Activated CD4-positive, alpha-beta T cell treated with anti-CD3 and anti-CD28 coated beads, Interleukin-2, amount 10 ng/mL, durations not matched to agents 7 days and 5 days (primary cell): ENCODE measurements at places on chromosomes 4 and X. TPM values are rescaled to one million over a fixed set of nuclear protein-coding genes. Genes with fewer than 3 reads are reported as not detected.

DNA sequence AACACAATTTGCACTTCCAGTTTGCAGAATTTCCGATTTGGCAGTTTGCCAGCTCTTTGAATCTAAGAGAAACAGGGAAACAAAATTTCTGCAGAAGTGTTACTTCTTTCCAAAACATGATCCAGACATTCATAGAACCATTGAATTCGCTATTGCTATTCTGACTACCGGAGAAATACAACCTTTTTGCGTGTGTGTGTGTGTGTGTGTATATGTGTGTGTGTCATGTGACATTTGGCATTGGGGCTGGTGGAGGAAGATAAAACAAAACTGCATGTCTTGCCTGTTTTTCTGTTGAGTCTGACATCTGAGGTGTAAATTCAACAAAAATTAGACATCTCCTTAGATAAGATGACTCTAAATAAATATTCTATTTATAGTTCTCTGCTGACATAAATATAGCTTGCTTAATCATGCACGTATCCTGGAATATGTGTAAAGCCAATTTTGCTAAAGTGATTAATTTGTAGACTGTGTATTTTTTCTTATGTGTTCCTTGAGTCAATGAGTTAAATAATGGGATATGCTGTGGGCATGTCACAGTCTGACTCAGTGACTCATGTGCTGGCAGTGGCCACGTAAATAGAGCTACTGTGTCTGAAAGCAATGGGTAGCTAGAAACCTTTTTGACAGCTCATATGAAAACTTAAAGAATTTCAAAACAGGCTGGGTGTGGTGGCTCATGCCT is 98.9 kb downstream of the HPGD start:
- DNase-seq = no peak

DNA sequence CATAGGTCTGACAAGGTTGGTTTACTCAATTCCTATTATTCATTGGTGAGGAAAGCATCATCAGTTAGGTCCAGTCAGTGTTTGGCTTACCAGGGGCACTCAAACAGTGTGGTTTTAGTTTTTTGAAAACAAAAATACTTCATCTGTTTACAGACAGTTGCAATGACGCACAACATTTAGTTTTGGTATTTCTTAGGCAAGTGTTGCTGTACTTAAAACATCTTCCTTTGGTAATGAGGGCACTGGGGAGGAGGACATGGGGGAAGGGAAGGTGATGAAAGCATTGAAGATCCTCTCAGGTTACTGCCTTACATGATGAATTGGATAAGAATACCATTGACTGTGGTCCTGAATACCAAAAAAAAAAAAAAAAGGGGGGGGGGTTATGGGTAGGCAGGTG is 93.7 kb upstream of the MAOA start:
- DNase-seq = no peak

- no peak for DNase-seq
Measured at GRCh38 chrX:101080326-101081124, 1.8 kb downstream of the TMEM35A start.

DNA sequence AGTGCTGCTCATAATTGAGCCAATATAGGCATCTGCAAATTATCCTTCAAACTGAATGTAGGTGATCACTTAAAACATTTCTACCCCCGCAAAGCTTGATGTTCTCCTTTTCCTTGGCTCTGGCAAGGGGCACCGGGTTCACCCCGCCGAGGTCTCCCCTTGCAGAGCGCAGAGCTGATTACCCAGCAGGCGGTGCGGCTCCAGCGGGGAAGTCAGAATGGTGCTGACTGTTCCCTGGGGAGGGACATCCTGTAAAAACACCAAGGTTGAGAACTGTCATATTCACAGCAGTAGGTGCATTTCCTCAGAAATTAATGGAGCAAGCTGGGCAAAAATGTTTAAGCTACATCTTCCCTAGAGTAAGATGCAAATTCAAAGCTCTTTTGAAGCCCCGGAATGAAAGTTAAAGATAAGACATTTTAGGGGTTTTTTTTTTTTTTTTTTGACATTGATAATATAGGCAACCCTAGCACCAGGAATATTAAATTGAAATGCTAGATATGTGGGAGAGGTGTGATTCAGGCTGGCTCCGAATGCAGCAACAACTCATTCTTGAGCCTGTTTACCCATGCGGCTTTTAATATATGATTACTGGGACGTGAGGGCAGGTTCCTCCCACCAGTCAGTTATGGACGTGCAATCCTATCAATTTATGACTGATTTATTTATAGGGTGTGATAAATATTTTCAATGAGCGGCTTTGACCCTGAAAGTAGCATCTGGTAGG is 767.3 kb upstream of the TENM3 start:
- no peak for DNase-seq

GRCh38 chr4:104896660-104897645 is 249.7 kb upstream of the TET2 start:
- DNase-seq = no peak

DNA sequence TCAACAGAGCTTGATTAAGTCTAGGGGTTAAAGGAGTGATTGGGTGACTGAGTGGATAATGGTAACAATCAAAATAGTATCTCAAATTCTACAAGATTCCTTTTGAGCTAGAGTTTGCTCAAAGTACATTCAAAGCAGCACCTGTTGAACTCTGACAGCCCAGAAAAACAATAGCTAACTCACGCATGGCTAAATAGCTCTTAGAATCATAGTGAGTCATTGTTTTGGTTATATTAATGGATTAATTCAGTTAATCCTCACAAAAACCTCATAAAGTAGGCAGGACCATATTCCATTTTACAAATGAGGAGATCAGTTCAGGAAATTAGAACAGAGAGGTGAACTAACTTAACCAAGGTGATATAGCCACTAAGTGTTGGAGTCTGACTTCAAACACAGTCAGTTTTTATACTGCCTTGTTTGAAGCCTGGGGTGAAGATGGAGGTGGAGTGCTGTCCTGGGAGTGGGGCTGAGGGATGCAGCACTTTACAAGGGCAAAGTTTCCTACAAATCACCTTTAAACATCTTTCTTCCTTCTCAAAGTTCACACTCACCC is 35.9 kb upstream of the PPM1K start:
- no peak for DNase-seq

DNA sequence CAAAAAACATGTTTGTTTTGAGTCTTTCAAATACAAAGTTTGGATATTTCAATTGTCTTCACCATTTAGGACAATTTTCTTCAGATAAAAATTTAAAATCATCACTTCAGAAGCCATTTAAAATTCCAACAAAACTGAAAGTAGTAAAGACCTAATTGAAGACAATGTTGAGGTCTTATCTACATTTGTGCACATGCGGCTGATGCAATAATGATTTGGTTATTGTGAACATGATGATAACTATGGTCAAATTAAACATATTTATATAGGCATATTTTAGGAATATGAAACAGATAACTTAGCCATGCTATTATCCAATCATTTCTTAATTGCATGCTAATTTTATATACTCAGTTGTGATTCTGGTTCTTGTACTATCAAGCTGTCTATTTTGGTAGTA is 407.5 kb downstream of the GALNTL6 start:
- no peak for DNase-seq

GRCh38 chrX:135411893-135412292 is 9.9 kb upstream of the SMIM10L2A start:
- DNase-seq = no peak

- DNase-seq = no peak
Measured at GRCh38 chr4:43718369-43718768, 730.2 kb downstream of the KCTD8 start.

GRCh38 chr4:78644744-78645330 is 93.3 kb downstream of the ANXA3 start:
- DNase-seq = peak; percentile 55

DNA sequence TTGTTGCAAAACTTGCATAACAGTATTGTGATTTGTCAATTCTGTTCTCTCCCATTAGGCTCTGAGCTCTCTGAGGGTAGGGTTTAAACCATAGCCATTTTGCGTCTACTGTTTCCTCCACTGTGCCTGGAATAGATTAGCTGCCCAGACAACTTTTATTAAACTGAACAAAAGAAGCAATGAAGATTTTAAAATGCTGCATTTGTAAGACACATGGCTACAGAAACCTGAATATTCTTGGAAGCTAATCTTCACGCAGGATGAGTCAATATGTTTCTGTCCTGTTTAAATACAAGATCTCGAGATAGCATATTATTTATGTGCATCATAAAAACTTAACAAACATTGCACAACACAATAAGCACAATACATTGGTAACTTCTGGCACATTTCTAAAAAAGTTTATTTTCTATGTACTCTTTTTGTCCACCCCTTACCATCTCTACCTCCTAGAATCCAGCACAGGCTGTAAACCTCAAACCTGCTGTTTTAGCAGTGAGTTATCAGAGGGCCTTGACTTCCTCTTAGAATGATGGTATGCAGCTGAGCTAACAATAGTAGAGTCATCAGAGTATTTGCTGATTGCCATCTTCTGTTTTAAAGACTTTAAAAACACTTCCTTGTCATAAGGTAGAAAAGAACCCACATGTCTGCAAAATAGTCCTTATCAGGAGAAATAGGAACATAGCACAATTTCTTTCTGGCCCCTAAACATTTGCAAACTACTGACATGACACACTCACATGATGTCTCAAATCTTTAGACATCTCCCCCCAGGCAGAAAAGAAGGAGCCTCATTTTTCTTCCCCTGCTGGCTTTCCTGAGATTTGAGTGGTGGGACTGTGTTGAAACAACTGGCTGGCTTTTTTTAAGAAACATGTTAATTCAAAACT is 10.6 kb upstream of the CCNG2 start:
- DNase-seq = no peak

DNA sequence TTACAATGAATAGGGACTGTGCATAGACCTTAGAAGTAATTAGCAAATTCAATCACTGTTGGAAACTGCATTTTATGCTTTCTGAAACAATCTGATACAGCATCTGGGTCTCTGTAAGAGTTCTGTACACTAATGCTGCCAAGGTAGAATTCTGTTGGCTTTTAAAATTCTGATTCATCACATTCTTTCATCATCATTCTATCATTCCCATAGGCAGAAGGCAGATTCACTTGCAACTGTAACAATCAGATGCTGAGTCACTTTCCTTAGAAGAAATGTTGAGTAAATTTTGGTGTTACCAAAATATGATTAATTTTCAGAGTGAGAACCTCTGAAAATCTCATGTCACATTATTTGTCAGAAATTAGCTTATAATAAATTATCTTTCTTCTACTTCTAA is 267.2 kb downstream of the MAPK10 start:
- no peak for DNase-seq

DNA sequence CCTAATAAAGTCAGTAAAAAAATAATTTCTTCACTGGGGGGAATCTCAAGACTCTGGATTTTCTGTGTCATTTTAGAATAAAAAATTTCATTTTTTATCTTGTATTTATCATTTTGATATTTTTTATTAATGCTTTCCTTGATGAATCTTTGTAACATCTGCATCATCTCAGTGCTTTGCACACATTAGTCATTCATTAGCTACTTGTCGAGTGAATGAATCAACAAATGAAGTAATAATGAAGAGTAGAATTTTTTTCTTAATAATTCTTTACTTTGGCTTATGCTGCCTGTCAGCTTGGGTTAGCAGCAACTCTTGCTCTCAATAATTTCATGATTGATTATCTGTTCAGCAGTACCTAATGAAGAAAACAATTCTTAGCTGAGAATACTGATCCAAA is 530.8 kb downstream of the GRXCR1 start:
- DNase-seq = no peak

DNA sequence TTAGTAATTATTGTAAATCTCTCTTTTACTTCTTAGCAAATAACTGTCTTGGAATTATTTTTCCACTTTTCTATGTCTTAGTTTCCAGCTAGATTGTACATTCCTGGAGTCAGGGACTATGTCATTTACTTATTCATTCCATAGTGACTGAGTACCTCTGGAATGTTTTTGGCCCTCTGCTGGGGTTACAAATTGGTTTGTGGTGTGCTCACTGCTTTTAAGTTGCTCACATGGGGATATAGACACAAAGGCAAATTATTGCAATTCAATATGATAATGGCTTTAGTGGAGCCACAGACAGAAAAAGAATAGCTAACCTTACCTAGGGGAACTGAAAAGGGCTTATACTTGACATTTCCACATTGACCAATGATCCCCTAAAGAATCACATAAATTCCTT is 63.7 kb upstream of the PDGFRA start:
- no peak for DNase-seq

GRCh38 chr4:2247128-2248043 is 5.5 kb upstream of the HAUS3 start:
- DNase-seq = no peak

DNA sequence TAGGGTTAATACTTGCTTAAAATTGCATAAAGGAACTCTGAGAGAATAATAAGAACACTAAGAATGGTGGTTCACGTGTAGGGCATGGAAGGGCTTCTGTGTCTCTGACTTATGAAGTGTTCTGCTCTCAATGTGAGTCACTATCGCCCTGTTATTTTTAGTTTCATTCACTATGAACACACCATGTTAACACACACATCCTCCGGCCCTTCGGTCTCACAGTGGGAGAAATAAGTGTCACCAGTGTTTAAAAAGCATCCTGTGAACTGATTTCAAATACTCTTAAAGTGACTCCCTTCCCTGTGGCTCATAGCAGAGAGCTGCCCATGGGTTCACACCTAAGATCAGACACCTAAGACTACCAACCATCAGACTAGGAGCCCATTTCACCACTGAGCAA is 33.8 kb upstream of the FGFBP2 start:
- DNase-seq = no peak

GRCh38 chr4:37001688-37002436 is 242.7 kb upstream of the NWD2 start:
- no peak for DNase-seq

- DNase-seq = no peak
Measured at GRCh38 chr4:176276710-176277109, 7.7 kb upstream of the ASB5 start.

DNA sequence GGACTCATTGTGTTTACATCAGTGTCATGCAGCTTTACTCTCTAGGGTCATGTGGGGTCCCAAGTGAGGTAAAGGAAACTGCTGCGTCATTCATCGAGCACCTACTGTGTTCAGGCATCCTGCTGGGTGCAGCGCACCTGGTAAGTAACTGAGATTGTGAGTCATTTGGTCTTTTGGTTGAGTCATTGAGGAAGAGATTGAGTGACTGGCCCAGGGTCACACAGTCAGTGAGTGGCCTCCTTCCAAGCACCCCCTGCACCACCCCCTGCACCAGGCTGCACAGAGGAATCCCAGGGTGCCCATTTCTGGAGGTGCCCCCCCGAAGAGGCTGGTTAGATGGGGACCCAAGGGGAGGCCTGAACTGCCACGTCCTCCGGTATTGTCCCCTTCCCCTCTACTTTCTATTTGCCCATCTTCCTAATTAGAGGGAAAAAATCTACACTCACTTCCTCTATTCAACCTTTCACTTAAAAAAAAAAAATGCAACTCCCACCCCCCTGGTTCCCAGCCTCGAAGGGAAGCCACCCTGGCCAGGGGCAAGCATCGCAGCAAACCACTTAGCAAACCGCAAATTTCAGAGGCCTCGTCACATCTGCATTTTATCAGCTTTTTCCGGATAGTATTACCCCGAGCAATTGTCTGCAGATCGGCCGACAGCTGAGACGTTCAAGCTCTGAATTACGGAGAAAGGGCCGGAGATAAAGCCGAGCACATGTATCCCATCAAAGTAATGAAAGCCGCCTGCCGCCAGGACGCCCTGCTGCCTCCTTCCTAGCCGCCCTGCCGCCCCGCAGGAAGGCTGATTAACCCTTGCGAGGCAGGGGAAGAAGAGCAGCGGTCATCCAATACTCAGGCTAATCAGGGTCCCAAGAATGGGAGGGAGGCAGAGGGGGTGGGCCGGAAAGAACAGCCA is 96.3 kb upstream of the MSX1 start:
- DNase-seq = no peak

The ERVMER34-1 gene
- total RNA-seq = not detected

The DGKK gene
- not detected for total RNA-seq

The FREM3 gene
- total RNA-seq = not detected

The HERC3 gene
- 28.1 TPM for total RNA-seq

The ETDB gene
- not detected for total RNA-seq
